ENCODE measurements at places on chromosomes 5 and 9. TPM values are rescaled to one million over a fixed set of nuclear protein-coding genes. Genes with fewer than 3 reads are reported as not detected.

- DNase-seq: no peak
These were observed 12.5 kb upstream of the NREP start for GRCh38 chr5:111769541-111769940.

DNA sequence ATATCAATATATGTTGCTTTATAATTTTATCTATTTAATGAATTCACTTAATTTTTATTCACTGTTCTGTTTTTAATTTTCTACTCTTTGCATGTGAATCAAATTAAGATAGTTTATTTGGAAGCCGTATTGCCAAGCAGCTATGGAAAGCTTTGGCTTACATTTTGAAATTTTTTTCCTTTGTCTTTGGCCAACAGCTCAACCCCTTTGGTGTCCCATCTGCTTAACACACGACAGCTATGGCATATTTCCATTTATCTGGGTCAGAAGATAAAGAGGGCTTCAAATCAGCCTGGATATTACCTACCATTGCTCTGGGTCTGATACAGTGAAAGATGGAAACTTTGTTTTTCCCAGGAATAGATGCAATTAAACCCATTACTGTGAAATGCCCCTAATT is 201.0 kb downstream of the WDR70 start:
- no peak for DNase-seq

GRCh38 chr5:83003791-83004190 is 73.4 kb downstream of the TMEM167A start:
- no peak for DNase-seq

GRCh38 chr5:82765765-82766164 is 311.4 kb downstream of the TMEM167A start:
- DNase-seq: peak; percentile 5

DNA sequence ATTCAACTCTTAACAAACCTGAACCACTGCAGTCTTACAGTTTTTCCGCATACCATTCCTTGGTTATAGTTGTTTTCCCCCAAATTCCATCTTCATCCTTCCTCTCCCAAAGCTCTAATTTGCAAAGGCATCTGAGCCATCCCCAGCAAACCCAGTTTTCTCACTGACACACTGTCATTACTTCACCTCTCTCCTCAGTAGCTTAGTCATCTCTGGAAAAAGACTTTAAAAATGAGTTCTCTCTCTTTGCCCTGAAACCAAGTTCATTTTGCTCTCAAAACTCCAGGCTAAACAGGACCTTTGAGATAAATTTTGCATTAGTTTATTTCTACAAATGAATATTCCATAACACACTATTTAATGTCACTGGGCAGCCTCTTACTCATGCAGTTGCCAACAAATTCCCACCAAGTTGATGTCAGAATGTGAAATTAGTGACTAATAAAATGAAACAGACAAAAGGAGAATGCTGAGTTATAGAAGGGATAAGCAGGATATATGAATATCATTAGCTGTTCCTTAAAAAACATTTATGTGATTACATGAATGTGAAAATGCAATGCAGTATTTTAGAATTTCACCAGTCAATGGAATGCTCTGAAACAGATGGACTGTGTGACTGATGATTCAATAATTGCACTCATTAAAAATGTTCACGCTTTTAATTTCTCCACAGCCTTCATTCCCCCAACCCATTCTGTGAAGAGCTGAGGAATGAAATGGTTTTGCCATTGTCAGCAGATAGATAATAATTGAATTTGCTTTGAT is 107.4 kb upstream of the DMAC1 start:
- DNase-seq: no peak

- DNase-seq: peak; percentile 13
These were observed 435.4 kb upstream of the GRAMD2B start for GRCh38 chr5:125987677-125988255.

DNA sequence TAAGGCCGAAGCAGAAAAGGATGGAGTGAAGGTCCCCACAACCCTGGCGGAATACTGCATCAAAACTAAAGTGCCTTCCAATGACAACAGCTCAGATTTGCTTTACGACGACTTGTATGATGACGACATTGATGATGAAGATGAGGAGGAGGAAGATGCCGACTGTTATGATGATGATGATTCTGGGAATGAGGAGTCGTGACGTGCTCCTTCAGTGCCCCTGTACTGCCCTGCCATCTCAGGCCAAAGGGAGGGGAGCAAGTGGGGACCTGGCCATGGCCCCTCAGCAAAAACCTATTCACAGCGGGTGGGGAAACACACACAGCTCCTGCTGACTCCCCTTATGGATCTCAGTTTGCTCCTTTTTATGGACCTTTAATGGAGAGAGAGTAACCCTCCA is 100.1 kb downstream of the UBE2R2 start:
- DNase-seq: no peak

DNA sequence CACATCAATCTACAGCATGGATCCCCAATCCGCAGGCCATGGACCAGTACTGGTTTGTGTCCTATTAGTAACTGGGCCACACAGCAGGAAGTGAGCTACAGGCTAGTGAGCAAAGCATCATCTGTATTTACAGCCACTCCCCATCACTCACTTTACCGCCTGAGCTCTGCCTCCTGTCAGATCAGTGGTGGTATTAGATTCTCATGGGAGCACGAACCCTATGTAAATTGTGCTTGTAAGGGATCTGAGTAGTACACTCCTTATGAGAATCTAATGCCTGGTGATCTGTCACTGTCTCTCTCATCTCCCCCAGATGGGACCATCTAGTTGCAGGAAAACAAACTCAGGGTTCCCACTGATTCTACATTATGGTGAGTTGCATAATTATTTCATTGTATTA is 212.7 kb upstream of the FAM174A start:
- DNase-seq: no peak

DNA sequence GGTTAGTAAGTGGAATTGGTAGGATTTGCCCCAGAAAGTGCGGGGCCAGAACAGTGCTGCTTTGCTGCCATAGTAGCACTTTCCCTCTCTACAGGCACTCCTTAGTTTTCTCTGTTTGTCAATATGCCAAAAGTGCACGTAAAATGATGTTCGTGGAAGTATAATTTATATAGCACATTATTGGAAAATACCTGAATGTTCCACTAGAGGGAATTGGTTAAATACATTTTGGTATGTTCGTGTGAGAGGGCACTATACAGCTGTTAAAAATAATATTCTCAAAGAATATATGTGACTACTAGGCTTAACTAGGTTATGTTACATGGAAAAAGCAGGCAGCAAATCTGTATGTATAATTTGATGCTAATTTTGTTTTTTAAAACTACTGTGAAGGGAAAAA is 184.0 kb upstream of the GDNF start:
- no peak for DNase-seq

DNA sequence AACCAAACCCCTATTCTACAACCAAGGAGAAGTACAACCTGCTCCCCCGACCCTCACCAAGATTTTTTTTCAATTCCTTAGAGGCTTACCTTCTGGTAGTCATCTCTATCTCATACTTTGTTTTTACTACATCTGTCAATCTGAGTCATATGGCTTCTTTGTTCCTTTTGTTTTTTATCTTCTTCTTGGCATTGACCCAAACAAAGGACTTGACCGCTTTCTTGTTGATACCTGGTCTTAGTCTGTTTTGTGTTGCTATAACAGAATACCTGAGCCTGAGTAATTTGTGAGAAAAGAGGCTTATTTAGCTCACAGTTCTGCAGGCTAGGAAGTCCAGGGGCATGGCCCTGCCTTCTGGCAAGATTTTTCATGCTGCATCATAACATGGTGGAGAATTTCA is 352.7 kb downstream of the MLLT3 start:
- DNase-seq: no peak

- DNase-seq: peak; percentile 98
These were observed 6.8 kb upstream of the TOR2A start for GRCh38 chr9:127741831-127742434.

- no peak for DNase-seq
These were observed 161.1 kb upstream of the CDH12 start for GRCh38 chr5:23014266-23014665.

GRCh38 chr9:36679710-36680109 is 107.0 kb downstream of the MELK start:
- no peak for DNase-seq

Gene POU5F2
- total RNA-seq: 0.03 TPM

Gene C1QTNF3
- total RNA-seq: 0.59 TPM

Gene CD72
- total RNA-seq: 1.9 TPM

Gene CCDC192
- total RNA-seq: 1.1 TPM

Gene GABRA1
- total RNA-seq: 1.4 TPM

Gene KIF2A
- 68.9 TPM for total RNA-seq

Gene GPX8
- 41.3 TPM for total RNA-seq

Gene SCAI
- 6.4 TPM for total RNA-seq
